GM04504 (cell line): ENCODE measurements at places on chromosomes 5 and 9.
A peak's percentile ranks its signal among the peaks of the same experiment; 100 is the strongest.

- DNase-seq: no peak
These were observed 40.7 kb upstream of the ATP6V1G1 start for GRCh38 chr9:114546851-114547250.

DNA sequence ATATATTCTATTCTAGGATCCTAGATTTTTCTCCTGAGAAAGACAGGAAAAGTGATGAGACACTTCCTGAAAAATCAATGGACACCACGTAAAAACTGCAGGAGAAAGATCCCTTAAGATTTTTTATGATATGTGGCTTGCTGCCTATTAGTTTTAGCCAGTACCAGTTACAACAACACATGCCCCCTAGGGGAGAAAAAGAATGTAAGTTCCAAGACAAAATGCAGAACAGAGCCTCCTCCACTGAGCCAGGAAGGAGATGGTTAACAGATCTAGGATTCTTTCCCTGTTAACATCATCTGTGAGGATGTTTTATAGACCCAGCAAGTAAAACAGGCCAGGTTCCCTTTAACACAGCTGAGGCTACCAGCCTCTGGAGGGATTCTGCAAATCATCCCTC, 574.7 kb downstream of the TLE4 start:
- no peak for DNase-seq

DNA sequence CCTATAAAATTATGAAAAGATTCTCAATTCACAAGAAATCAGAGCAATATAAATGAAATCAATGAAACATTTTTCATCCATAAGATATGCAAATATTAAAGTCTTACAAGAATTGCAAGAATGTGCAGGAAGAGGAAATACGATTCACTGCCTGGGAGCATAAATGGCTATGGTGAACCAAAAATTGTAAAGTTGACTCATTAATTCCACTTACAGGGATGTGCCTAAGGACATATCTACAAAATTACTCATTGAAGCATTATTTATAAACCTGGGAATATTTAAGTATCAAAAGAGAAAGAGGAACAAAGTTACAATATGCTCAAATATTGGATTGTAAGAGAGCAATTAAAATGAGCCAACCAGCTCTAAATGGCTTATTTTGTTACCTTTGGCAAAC, 6.9 kb upstream of the NIPSNAP3A start:
- DNase-seq: no peak

DNA sequence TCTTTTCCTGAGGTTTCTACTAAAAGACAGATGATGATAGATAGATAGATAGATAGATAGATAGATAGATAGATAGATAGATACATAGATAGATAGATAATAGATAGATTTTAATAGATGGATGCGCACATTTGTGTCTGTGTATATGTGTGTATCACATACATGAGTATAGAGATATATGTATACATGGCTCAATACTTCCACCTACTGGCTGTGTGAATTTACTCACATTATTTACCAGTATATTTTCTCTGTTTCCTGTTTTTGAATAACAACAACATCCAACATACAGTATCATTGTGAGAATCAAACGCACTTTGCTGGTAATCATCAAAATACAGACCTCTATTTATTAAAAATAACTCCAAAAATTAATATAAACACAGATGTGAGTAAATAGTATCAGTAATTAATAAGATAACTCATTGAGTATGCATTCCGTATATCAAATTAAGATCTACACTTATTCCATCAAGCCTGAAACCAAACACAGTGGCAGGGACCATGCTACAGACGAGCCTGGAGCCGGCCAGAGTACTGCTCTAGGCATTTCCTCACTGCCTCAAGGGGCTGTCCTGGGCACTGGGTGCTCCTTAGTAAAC, 338.0 kb downstream of the SEMA5A start:
- DNase-seq: no peak

- peak; percentile 52 for DNase-seq
These were observed 6.3 kb upstream of the TTLL11 start for GRCh38 chr9:122099271-122099869.

- DNase-seq: no peak
These were observed 213.1 kb downstream of the PSAT1 start for GRCh38 chr9:78510035-78510434.

GRCh38 chr9:91905991-91906469, 44.0 kb downstream of the ROR2 start:
- DNase-seq: no peak

DNA sequence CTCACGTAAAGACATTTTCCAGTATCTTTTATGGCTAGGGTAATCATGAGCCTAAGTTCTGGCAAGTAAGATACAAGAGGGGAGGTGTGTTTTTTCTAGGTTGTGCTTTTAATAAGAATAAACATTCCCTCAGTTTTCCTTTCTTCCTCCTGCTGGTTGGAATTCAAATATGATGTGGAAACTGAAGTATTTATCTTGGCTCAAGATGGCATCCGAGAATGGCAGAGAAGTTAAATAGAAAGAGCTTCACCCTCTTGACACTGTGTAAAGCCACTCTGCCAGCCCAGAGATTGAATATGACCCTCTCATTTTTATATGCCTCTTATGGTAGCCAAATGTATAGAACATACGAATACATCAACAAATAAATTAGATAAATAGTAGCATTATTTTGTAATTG, 438.4 kb downstream of the ISL1 start:
- no peak for DNase-seq

GRCh38 chr5:152625696-152626095, 220.6 kb upstream of the NMUR2 start:
- DNase-seq: no peak

DNA sequence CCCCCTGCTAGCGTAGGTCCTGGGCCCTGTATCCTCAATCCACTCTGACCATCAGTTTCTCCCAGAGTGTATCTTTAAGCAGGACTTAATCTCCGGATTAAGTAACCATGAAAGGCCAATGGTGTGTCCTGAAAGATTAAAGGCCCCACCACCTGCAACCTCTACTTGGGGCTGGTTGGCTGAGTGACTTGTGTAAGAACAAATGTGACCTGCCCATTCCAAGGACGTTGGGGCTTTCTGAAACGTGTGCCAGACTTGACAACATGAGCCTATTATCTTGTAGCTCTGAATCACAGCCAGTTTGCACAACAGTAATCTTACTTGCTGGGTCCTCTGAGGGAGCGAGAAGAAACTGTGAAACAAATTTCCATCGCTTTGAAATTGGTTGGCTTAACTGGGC, 3.1 kb upstream of the PRELID2 start:
- no peak for DNase-seq

DNA sequence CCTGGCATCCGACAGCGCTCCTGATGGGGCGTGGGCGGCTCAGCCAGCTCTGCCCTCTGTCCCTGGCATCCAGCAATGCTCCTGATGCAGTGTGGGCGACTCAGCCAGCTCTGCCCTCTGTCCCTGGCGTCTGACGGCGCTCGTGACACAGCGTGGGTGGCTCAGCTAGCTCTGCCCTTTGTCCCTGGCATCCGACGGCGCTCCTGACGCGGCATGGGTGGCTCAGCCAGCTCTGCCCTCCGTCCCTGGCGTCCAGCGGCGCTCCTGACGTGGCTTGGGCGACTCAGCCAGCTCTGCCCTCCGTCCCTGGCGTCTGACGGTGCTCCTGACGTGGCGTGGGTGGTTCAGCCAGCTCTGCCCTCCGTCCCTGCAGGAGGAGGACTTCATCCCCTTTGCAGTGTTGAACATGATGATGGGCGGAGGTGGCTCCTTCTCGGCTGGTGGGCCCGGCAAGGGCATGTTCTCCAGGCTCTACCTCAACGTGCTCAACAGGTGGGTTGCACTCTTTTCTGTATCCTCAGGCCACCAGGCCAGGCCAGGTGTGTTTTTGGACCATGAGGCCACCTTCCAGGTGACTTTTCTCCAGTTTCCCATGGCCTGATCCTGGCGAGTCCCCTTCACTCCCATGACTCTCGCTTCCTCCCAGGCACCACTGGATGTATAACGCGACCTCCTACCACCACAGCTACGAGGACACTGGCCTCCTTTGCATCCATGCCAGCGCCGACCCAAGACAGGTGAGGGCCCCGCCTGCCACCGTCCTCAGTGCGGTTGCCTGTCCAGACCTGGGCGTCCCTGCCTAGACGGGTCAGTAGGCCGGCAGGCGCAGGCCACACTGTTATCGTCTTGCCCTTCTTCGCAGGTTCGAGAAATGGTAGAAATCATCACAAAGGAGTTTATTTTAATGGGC, 8.0 kb downstream of the PMPCA start:
- no peak for DNase-seq

GRCh38 chr9:121262423-121262822, 5.5 kb upstream of the GSN start:
- DNase-seq: no peak

DNA sequence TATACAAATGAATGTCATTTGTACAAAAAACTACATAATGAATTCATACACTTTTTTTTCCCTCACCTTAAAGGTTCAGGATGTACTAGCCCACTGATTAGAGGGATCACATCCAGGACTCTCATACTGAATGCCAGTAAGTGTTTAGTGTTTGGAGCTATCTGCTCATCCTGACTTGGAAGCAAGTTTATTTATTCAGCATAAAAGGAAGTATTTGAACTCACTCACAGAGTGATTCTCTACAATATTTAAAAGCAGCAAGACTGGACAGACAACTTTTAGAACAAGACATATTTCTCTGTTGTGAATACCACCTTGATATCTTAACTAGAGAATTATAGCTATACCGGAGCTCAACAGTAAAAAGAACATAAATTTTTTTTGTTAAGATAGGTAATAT, 14.8 kb upstream of the IQGAP2 start:
- no peak for DNase-seq

- DNase-seq: peak; percentile 87
These were observed 2.7 kb downstream of the NXNL2 start for GRCh38 chr9:88537761-88538091.

GRCh38 chr9:115877852-115878438, 275.6 kb upstream of the PAPPA start:
- DNase-seq: no peak

DNA sequence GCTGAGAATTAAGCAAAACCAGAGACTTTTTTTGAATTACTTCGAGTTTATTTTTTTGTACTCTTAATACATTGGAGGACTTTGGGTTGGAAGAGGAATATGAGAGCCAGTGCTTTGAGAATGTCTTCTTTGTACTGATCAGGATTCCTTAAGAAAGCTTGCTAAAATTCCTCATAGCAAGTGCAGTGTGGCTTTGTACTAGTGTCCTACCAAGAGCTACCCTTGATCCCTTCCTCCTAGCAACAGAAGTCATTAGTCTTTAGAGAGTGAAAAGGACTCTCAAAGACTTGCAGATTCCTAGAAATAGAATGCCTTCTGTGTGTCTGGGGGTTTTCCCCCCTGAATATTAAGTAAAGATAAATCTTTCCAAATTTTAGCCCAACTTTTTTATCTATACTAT, 276.1 kb downstream of the ARHGAP26 start:
- no peak for DNase-seq

DNA sequence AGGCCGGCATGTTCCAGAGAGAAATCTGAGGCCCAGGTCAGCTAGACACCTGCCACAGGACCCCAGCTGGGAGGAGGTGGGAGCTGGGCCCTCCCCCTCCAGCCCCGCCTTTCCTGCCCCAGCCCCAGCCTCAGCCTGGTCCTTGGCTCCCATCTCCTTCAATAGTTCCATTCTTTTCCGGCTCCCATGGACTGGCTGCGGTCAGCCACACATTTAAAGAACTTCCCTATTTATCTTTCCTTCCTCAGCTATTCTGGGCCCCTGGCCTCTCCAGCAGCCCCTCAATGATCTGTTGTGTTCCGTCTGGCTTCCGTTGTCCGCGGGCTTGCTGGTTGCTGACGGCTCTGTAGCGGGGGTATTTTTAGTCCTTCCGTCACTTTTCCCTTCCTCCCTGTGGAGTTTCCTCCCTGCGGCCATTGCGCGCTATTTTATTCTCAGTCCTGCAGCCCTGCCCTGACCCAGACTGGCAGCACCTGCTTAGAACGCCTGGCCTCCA, 73.8 kb downstream of the AMBP start:
- DNase-seq: no peak

DNA sequence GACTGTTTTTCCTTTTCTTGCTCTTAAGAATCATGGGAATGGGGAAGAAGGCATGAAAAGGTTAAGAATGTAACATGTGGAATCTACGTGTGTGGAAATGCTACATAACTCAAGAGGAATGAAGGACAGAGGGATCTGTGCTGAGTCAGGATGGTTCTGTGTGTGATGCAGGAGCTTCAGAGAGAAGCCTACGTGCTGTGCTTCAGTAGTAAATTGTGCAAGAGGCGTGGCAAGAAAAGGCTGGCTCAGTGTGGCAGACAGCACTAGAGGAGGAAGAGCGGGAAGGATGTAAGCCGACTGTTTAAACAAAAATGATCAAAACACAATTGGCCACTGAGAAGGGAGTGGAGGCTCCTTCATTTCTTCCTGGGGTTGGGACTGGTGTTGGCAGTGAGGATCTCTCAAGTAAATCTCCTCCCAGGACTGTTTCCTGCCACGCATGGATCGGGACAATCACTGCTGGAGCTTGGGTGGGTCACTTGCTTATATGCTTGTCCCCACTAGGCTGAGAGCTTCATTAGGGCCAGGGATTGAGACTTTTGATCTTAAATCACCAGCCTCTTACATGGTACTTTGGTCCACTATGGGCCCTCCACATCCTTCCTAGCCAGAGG, 59.4 kb upstream of the BASP1 start:
- DNase-seq: peak; percentile 82

DNA sequence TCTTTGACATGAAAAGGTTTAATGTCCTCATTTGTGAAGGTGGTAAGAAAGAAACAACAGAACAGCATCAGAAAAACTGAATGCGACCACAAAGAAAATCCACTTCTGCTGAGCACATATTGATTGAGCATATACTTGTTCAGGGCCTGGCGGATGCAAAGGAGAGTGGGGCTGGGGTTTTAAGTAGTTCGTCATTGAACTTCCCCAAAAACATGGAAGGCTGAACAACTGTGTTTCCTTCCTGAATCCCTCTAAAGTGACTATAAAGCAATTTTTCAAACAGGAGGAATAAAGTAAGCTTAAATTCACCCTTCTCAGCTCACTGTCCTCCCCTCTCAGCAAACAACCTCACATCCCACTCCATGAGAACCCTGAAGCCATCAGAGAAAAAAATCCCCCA, 262.9 kb downstream of the AGTPBP1 start:
- no peak for DNase-seq

GRCh38 chr5:159638954-159639559, 277.2 kb upstream of the ADRA1B start:
- DNase-seq: no peak

- no peak for DNase-seq
These were observed 50.7 kb downstream of the KLF9 start for GRCh38 chr9:70363760-70364159.

- DNase-seq: peak; percentile 19
These were observed 171.5 kb downstream of the SSBP2 start for GRCh38 chr5:81579262-81579924.

DNA sequence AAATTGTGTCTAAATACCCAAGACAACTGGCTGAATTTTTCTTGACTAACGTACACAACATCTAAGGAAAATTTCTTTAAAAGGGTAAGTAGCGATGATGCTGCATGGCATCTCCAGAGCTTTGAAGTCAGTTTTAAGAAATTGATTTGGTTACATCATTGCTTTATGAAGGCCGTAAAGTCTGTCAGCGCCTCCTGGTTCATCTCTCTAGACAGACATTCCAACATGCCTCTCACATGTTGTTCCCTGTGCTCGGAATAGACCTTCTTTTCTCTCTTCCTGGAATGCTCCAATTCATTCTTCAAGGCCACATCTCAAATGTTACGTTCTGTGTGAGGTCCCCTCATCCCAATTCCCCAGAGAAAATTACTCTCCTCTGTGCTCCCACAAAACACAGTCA, 108.7 kb upstream of the SSBP2 start:
- no peak for DNase-seq

- DNase-seq: no peak
These were observed 22.0 kb downstream of the SREK1IP1 start for GRCh38 chr5:64746446-64746845.
